ENCODE measurements at places on chromosomes 2 and 18.
A peak's percentile ranks its signal among the peaks of the same experiment; 100 is the strongest.

DNA sequence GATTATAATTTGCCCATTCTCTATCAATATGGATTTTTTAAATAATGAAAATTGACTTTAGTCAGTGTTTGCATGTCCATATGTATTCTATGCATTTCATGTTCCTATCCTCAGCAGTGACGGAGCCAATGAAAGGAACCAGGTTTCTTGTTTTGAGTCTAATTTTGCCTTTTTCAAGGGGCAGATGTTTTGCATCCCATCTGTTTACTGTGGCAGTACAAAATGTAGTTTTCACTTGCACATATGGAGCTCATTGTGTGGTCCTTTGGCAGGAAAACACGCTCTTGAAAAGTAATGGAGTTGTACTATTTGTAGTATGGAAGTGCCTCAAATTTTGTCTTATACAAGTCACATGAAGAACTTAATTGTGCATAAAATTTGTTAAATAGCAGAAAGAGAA lies 127.8 kb downstream of the AGPS start:
- DNase-seq = no peak

DNA sequence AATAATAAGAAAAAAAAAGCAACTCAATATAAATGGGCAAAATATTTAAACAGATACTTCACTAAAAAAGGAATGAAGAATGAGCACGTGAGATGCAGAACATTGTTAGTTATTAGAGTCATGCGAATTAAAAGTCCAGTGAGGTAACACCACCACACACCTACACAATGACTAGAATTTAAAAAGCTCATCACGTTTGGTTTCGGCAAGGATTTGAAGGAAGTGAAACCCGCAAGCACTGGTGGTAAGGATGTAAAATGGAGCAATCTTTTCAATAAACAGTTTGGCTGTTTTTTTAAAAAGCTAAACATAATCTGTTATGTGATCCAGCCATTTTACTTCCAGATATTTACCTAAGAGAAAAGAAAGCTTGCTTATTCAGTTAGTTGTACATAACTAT lies 1181.6 kb upstream of the CELF4 start:
- no peak for DNase-seq

GRCh38 chr2:155372969-155373368 lies 674.5 kb downstream of the KCNJ3 start:
- DNase-seq = no peak

- peak; percentile 46 for DNase-seq
Measured at GRCh38 chr2:23497063-23497462, 112.1 kb downstream of the KLHL29 start.

DNA sequence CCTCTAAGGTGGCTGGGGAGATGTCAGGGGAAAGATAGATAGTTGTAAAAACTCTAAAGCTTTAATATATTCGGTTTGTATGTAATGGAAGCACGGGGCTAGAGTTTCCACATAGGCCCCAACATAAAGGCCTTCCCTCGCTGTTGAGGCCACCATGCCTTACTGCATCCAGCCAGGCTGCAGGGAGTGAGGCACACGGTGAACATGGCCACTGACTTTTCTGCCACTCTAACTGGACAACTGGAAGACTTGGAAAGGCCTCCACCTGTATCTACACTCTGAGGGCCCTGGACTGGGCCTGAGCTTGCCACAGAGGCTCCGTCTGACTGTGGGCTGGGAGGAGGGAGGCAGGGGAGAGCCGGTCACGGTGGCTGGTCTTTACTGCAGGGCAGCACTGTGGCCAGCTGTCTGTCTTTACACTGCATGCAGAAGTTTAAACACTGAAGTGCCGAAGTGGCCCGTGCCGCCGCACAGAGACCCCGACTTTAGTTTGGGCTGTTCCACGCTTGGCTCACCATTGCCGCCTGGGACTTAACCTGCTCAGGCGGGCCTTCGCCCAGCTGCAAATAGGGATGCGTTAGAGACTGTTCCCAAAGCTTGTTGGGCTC lies 66.7 kb downstream of the EMILIN2 start:
- no peak for DNase-seq

- no peak for DNase-seq
Measured at GRCh38 chr2:147487286-147487977, 357.4 kb upstream of the ACVR2A start.

GRCh38 chr2:222878877-222879603 lies 18.2 kb downstream of the ACSL3 start:
- DNase-seq = no peak

- DNase-seq = no peak
Measured at GRCh38 chr2:57886161-57886786, 160.3 kb upstream of the VRK2 start.

- DNase-seq = no peak
Measured at GRCh38 chr18:26470011-26470637, 78.2 kb downstream of the KCTD1 start.

GRCh38 chr2:142874293-142874814 lies 3.1 kb upstream of the KYNU start:
- no peak for DNase-seq

DNA sequence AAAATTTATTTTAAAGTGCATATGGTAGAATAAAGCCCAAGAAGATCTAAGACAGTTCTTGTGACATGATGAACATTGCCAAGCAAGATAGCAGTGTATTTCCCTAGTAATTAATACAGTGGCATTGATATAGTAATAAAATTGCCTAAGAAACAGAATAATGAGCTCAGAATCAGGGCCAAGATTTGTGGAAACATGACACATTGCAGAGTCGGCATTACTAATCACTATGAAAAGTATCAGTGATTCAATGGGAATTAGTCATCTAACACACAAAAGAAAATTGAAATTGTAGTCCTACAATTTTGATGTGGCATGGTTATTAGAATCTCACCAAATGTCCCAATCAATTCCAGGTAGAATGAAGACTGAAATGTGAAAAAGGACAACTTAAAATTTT lies 243.0 kb upstream of the CYRIA start:
- DNase-seq = no peak

DNA sequence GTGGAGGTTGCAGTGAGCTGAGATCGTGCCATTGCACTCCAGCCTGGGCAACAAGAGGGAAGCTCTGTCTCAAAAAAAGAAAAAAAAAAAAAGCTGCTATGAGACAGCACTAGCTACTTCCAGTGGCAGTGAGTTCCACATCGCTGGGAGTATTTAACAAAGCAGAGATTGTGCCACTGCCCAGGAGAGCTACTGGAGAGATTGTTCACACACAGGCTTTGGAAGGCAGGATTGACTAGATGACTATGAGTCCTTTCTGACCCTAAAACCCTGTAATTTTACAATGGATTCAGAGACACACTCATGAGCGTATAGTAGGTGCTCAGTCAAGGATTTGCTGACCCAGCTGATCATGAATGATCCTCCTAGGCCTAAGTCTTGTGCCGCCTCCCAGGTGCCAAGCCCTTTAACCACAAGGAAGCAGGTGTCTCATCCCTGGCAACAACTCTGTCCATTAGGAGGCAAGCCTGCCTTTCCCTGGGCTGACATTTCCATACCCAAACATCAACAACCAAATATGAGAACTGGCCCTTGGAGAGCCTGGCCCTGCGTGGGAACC lies 45.0 kb upstream of the ODC1 start:
- DNase-seq = no peak

GRCh38 chr2:232411901-232412629 lies 5.4 kb downstream of the ALPG start:
- no peak for DNase-seq

Data from stimulated activated CD4-positive, alpha-beta T cell treated with anti-CD3 and anti-CD28 coated beads, Interleukin-12 subunit alpha, Interleukin-12 subunit beta, amount 100 ng/mL, for 24 hours (primary cell).